Activated CD4-positive, alpha-beta T cell treated with anti-CD3 and anti-CD28 coated beads, Interleukin-2, amount 10 ng/mL, durations not matched to agents 24 days and 14 days (primary cell): ENCODE measurements at places on chromosomes 11 and 22. TPM values are rescaled to one million over a fixed set of nuclear protein-coding genes. Genes with fewer than 3 reads are reported as not detected.
A peak's percentile ranks its signal among the peaks of the same experiment; 100 is the strongest.

GRCh38 chr11:93591247-93591898 lies 48.2 kb upstream of the SMCO4 start:
- no peak overlapping the region for H3K4me3 ChIP-seq
- no peaks in the 10 kb centered on the region for H3K4me1 ChIP-seq
- H3K27ac ChIP-seq: no peak overlapping the region
- no peaks in the 10 kb centered on the region for H3K36me3 ChIP-seq
- peaks cover 5% of the 10 kb centered on the region for H3K27me3 ChIP-seq

GRCh38 chr11:101083335-101083734 lies 46.3 kb downstream of the PGR start:
- no peak overlapping the region for H3K4me3 ChIP-seq
- H3K27ac ChIP-seq: no peak overlapping the region
- no peaks in the 10 kb centered on the region for H3K4me1 ChIP-seq
- no peaks in the 10 kb centered on the region for H3K27me3 ChIP-seq
- DNase-seq: no peak
- H3K36me3 ChIP-seq: no peaks in the 10 kb centered on the region

Gene FAM181B
- not detected in 2 replicates for total RNA-seq

GRCh38 chr11:27718346-27718862 lies 18.1 kb upstream of the BDNF start:
- H3K36me3 ChIP-seq: peaks cover 4% of the 10 kb centered on the region
- H3K4me1 ChIP-seq: no peaks in the 10 kb centered on the region
- H3K4me3 ChIP-seq: no peak overlapping the region
- peak overlapping the region; percentile 37 for H3K27ac ChIP-seq

Gene P2RX6
- not detected in 2 replicates for total RNA-seq
